ENCODE measurements at places on chromosomes 3 and 15.

- DNase-seq, result peak; percentile 17
Measured at GRCh38 chr3:154247806-154248415, 76.4 kb downstream of the DHX36 start.

- DNase-seq, result no peak
Measured at GRCh38 chr3:152405915-152406802, 137.4 kb downstream of the MBNL1 start.

- DNase-seq, result no peak
Measured at GRCh38 chr3:98730338-98730737, 32.8 kb upstream of the ST3GAL6 start.

GRCh38 chr3:140529096-140529495, 148.8 kb upstream of the TRIM42 start:
- DNase-seq, result no peak

- DNase-seq, result no peak
Measured at GRCh38 chr3:23219117-23219516, 16.0 kb downstream of the UBE2E2 start.

- no peak for DNase-seq
Measured at GRCh38 chr3:77825001-77825827, 785.3 kb downstream of the ROBO2 start.

DNA sequence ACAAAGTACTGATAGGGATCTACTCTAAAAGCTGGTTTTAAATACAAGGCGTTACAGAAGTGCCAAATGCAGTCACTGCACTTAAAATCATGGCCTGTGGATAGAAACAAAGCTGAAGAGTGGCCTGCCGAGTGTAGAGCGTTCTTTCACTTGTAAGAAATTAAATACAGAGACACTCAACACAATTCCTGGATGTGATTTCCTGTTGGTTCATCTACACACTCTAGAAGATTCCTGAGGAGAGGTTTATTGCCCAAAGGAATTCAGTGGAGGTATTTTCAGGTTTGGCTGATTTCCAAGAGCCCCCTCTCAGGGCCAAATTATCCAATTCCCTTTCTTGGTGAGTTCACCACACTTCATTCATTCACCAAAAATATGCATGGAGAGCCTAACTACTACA, 200.3 kb upstream of the IL12A start:
- no peak for DNase-seq

DNA sequence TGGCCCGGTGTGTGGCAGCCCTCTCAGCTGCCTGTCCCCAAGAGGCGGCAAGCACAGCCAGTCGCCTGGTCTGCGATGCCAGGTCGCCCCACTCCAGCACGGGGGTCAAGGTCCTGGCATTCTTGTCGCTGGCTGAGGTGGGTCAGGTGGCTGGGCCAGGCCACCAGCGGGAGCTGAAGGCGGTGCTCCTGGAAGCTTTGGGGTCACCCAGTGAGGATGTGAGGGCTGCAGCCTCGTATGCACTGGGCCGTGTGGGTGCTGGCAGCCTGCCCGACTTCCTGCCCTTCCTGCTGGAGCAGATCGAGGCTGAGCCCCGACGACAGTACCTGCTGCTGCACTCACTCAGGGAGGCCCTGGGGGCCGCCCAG, 20.8 kb downstream of the CAND2 start:
- DNase-seq, result no peak

DNA sequence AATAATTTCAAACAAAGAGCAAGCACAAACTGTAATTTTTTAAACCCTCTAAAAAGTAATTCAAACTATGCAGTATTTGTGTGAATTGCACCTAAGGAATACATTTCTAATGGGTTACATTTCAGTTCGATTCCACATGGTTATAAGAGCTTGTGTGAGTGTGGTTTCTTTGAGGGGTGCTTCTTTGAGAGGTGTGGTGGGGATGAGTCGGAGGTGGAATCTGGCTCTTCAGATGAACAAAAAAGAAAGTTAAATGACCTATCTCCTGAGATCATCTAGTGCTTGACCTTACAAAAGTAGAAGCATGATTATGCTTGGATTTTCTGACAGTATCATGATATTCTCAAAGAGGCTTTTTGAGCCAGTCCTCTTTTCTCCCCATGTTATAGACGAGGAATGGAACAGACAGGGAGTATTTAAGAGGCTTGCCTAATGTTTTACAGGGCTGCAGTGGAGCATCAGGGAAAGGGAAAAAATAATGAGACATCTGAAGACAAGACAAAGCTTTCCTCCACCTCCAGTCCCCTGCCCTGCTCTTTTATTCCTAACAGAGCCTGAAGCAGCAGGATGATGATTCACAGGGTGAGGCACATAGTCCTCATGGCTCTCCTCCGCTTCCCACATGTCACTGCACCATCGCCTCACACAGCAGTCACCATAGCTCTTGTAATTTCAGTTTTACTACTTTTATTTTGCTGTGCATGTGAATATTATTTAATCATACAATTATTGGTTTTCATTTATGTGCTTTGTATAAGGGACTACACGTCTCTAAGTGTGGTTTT, 82.0 kb downstream of the LYSMD4 start:
- DNase-seq, result no peak
